Activated CD8-positive, alpha-beta memory T cell treated with anti-CD3 and anti-CD28 coated beads for 1 hour (primary cell): ENCODE measurements at places on chromosomes 4 and X.

DNA sequence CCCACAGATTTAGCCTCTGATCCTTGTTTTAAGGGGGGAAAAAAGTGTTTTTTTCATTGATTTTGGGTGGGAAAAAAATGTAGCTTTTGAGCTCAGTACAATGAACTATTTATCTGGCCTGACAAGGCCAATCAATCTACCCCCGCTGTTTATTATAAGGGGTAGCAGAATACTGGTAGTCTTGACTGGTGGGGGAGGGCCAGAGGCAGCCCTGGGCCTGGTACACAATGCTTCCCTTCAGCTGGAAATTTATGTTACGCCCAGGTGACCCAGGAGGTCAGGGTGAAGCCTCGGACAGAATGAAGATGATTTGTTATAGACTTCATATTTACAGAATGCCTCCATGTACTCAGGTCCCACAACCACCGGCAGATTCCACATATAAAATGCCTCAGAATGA lies 143.2 kb downstream of the SH3KBP1 start:
- DNase-seq: no peak

DNA sequence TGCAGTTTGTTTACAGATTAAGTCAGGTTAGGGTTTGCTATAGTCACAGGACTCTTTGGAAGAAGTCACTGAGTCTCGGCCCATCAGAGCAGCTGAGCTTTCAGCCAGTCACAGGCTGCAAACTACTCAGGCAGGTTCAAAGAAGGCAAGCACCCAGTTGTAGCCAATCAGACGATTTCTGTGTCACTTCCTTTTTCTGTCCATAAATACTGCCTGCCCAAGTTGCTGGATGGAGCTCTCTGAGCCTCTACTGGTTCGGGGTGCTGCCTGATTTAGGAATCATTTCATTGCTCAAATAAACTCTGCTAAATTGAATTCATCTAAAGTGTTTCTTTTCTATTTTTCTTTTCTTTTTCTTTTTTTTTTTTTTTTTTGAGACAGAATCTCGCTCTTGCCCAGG lies 7.3 kb upstream of the SH3BP2 start:
- DNase-seq: no peak

- no peak for DNase-seq
Observed at GRCh38 chrX:32116047-32116446, 1044.2 kb upstream of the FTHL17 start.

DNA sequence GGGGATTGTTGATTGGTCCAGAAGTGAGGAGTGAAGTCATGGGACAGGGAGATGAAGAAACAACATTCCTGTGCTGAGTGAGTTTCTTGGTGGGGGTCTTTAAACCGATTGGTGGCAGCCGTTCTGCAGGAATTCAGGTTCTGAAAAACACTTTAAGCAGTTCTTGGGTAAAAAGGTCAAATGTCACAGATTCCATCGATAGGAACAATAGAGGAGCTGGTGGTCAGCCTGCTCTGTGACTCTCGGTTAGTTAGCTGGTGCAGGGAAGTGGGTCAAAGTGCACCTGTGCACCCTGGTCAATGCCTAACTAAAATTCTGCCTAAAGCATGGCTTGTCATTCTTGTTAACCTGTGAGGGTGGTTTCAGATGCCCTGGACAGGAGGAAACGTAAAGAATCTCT lies 34.6 kb upstream of the MGST2 start:
- no peak for DNase-seq

DNA sequence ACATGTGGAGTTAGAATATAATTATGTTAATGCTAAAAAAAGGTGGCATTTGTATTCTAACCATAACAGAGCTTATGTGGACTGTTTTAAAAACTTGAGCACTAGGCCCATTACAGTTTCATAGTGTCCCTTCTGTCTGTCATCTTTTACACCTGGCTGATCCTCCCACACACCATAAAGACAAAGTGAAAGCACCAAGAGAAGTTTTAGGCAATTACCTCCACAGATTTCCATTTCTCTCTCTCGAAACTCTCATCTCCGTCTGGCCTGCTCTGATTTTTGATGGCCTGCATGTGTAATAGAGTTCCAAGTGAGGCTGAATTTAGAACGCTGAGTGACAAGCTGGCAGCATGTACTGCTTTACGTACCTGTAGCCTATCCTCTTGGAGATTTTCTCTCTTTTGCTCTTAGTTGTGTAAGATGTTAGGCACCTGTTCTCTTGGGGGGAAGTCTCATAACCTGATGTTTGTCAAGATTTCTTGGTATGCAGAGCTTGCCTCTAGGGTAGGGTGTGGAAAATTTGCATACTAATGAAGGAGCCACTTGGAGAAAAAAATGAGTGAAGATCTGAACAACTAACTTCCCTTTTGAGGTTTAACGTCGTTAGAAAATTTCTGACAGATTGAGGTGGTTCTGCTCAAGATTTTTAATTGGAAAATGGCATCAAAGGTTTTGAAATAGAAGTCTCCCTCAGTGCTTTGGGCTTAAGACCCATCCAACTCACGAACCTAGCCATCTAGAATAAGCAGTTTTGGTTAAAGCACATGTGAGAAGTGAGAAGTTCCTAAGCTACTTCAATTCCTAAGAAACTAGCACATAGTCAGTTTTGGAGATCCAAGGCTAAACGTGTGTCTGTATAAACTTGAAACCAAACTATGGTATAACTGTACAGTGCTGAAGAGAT lies 57.6 kb upstream of the RAP1GDS1 start:
- no peak for DNase-seq

DNA sequence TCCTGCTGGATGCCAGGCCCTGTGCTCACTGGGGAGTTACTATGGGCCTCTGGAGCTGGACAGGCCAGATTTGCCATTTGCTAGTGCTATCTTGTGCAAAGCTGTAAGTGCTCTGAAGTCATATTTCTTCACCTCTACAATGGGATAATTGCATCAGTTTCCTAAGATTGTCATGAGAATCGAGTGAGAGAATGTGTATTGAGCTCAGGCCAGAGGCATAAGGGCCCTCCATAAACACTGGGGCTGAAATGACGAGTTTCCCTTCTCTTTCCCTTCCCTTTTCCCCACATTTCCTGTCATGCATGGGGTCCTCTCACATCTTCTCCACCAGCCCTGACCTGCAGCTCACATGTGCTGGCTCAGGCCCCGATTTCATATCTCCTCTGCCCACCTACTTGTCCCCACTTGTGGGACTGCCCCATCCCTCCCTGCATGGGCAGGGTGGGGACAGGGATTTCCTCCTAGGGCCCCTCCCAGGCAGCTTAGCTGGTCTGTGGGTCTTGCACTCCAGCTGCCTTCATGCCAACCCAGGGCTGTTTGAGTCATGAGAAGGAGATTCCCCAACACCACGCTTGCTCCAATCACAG lies 358.8 kb downstream of the MID1IP1 start:
- DNase-seq: no peak

DNA sequence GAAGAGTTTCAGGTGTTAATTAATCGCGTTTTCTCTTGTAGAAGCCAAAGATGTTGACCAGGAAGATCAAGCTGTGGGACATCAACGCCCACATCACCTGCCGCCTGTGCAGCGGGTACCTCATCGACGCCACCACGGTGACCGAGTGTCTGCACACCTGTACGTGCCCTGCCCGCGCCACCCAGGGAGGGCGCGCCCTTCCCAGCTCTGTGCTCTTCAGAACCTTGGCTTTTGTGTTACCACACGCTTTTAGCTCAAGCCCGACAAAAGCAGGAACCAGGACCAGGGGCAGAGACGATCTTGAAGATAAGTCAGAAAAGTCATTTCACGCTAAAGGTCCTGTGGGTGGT lies 28.0 kb downstream of the PCGF3 start:
- no peak for DNase-seq

DNA sequence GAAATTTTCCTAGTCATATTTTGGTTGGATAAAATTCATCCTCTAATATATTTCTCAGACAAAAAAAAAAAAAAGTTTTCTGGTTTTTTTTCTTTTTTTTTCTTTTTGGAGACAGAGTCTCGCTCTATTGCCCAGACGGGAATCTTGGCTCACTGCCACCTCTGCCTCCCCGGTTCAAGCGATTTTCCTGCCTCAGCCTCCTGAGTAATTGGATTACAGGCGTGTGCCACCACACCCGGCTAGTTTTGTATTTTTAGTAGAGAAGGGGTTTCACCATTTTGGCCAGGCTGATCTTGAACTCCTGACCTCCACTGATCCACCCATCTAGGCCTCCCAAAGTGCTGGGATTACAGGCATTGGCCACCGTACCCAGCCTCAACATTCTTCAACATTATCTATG lies 432.7 kb upstream of the PABPC4L start:
- no peak for DNase-seq

DNA sequence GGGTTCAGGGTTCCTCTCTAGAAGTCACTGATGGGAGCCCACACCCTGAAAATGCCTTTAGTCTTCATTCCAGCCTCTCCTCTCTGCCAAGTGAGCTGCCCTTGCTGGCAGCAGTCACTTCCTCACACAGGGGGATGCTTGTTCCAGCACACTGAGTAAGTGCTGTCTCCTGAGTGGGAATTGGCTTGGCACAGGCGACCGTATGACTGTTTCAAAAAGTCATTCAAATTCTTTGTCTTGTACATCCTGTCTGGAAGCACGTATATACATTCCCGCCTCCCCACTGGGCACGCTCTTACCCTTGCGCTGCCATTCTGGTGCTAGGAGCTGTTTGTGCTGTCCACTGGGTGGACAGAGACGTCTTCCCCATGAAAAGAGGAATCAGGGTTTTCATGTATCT lies 40.2 kb upstream of the CD99 start:
- no peak for DNase-seq

GRCh38 chr4:109053257-109053656 lies 249.2 kb downstream of the COL25A1 start:
- DNase-seq: no peak

DNA sequence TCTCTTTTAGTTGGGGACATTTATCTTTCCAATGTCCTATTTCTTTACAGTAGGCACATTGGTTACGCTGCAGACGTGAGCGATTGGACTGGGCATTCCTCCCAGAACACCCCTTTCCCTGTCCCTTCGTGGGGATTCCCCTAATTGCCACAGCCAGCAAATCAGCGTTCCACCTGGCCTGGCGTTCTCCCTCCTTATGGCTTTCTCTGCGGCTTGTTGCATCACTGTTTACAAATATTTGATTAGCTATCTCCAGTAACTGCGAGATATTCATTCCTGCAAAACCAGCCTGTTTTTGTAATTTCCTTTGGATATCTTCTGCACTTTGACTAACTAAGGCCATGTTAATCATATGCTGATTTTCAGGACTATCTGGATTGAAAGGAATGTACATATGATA lies 202.5 kb upstream of the KLF8 start:
- DNase-seq: no peak

- DNase-seq: no peak
Observed at GRCh38 chrX:46326161-46326560, 219.1 kb downstream of the ZNF674 start.

DNA sequence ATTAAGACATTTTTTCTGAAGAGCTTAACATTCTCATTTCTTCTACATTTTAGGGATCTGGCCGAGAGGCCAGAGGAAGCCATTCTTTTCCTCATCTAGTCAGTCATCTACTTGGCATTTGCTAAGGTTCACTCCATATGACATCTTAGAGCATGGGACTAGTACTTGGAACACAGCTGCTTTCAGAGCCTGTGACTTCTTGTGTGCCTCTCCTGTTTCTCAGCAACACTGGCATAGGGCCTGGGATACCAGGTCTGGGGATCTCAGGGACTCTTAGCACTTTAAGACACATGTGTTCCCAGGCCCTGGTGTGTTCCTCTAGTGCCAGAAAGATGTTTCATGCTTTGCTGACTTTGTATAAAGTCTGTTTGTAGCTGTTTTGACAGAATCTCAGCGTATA lies 7.3 kb downstream of the PLP1 start:
- no peak for DNase-seq

DNA sequence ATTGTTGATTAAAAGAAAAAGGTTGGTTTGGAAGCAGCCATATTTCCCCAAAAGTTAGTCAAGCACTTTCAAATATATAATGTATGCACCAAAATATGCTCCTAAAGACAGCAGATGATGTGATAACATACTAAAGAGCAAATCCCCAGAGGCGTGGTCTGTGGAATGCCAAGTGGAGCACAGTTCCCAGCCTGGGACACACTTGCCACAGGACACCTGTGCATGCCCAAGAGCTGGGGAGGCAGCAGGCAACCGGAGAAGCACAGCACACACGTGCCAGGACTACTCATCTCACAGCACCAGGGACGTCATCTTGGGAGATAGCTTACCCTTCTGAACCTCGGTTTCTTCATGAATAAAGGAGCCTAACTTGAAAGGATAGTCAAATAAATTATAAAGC lies 12.5 kb downstream of the STX18 start:
- no peak for DNase-seq

DNA sequence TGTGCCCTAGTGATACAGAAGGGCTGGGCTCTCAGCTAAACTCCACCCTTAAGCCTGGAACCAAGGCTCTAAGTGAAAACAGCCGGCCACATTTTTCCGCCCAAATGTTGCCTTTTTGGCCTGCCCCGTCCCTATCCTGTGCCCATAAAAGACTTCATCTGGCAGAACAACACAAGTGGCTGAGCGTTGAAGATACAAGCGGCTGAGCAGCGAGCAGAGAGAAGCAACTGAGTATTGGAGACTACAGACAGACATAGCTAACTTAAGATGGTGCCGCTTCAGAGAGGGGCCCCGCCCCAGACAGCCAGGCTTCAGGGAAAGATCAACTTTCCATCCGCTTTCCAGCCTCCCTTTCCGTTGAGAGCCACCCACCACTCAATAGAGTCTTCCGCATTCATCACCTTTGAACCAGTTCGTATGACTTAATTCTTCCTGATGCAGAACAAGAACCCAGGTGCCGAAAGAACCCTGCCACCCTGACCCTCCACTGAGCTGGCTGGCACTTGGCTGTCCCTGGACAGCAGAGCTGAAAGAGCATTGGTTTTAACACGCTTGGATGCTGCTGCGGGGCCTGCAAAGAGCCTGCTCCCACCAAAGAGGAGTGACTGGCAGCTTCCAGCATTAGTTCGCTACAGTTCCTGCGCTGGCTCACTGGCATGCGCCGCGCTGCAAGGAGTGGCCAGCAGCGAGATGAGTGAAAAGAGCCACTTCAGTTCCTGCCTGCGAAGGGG lies 853.2 kb upstream of the INTU start:
- DNase-seq: no peak

DNA sequence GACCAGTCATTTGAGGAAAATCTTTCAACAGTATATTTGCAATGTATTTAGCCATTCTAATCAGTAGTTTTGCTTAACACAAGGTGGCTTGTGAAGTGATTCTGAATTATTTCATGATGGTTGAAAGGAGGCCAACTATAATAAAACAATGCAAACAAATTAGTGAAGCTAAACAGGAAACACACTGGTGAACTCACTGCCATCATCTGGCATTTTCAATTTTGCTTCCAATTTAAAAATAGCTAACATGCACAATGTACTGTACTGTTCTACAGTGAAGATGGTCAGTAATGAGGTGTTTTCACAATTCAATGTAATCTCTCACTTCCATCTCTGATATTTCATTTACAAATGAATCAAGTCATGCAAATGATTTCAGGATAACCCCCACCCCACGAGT lies 31.1 kb downstream of the PGRMC2 start:
- DNase-seq: no peak

DNA sequence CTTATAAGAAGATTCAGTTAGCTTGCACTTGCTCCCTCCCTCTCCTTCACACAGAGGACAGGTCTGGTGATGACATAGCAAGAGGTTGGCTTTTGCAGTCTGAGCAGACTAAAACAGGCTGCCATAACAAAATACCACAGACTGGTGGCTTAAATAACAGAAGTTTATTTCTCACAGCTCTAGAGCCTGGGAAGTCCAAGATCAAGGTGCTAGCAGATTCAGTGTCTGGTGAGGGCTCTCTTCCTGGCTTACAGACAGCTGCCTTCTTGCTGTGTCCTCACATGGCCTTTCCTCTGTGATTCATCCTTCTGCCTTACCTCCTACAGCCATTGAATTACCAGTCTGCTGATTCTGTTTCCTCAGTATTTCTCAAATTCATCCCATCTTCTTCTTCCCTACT lies 13.1 kb downstream of the RP2 start:
- DNase-seq: no peak
